ENCODE measurements at places on chromosomes 12 and 14.

DNA sequence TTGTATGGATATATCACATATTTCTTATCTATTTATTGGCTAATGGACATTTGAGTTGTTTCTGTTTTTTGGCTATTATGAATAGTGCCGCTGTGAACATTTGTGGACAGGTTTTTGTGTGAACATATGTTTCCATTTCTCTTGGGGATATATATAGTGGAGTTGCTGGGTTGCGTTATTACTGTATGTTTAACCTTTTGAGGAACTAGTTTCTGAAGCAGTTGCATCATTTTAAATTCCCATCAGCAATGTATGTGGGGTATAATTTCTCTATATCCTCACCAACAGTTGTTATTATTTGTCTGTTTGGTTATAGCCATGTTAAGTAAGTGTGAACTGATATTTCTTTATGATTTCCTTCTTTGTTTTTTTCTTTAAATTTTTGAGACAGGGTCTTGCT is 10.7 kb downstream of the TCTN2 start:
- no peak for DNase-seq

DNA sequence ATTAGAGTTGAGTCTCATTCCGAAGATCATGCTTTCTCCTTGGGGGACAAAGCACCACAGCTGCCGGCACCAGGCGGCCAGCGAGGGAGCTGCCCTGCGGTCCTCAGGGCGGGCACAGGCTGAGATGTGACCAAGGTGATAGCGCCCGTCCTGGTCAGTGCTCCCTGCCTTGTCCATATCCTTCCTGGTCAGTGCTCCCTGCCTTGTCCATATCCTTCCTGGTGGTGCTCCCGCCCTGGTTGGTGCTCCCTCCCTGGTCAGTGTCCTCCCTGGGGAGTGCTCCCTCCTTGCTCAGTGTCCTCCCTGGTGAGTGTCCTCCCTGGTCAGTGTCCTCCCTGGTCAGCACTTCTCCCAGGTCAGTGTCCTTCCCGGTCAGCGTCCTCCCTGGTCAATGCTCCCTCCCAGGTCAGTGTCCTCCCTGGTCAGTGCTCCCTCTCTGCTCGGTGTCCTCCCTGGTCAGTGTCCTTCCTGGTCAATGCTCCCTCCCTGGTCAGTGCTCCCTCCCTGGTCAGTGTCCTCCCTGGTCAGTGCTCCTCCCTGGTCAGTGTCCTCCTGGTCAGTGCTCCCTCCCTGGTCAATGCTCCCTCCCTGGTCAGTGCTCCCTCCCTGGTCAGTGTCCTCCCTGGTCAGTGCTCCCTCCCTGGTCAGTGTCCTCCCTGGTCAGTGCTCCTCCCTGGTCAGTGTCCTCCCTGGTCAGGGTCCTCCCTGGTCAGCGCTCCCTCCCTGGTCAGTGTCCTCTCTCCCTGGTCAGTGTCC is 92.2 kb downstream of the ADGRD1 start:
- no peak for DNase-seq

DNA sequence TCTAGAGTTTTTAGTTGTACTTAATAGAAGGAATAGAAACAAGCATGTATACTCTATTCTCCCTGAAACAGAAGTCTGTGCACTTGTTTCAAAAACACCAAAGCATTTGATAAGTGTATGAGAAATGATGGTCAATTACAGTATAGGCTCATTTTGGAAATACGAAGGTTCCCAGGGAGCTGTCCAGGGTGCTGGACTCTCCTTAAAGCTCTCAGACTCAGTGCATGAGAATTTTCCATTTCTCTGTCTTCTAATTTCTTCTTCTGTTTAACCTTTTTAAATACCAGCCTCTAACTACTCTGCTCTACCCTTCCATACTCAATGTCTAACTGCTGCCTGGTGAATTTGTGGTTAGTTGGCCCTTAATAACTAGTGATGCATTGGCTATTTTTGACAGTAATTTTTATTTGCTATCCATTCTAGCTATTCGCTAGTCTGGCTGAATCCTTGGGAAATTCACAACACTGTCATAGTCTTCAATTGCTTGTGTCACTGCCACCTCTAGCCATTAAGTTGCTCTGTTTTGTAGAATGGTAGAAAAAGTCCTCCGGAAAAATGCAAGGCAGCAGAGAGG is 229.2 kb downstream of the NRXN3 start:
- DNase-seq = no peak

GRCh38 chr12:95298916-95299315 is 81.3 kb downstream of the VEZT start:
- DNase-seq = no peak

DNA sequence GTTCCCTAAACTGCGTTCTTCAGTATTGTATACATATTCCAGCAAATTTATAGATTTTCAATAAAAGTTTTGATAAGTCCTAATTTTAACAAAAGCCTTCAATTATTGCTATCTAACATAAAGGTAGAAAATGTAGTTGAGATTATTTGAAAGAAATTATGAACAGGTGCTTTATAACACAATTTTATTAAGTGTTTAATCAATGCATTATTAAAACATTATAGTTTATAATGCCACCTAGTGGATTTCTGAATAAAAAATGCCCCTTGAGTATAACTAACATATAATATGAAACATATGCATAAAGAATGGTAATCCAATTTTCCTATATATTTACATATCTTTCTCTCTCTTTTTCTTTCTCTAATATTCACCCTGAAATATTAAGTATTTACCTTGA is 515.3 kb downstream of the SLC6A15 start:
- DNase-seq = no peak

DNA sequence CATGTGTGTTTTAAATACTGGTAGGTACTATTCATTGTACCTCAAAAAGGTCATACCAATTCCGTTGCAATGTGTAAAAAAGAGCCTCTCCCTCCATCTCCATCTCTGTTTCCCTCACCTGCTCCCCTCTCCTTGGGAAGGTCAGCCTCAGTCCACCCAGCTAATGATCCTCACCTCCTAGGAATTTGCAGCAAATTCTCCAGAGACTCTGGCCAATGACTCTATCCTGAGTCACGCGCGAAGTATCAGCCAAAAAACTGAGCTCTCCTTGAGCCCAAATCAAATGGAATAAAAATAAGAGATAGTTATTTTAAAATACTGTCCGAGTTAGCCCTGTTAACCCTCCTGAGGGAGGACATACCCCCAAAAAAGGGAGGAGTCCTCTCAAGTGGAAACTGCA is 148.4 kb downstream of the DPF3 start:
- DNase-seq = no peak

DNA sequence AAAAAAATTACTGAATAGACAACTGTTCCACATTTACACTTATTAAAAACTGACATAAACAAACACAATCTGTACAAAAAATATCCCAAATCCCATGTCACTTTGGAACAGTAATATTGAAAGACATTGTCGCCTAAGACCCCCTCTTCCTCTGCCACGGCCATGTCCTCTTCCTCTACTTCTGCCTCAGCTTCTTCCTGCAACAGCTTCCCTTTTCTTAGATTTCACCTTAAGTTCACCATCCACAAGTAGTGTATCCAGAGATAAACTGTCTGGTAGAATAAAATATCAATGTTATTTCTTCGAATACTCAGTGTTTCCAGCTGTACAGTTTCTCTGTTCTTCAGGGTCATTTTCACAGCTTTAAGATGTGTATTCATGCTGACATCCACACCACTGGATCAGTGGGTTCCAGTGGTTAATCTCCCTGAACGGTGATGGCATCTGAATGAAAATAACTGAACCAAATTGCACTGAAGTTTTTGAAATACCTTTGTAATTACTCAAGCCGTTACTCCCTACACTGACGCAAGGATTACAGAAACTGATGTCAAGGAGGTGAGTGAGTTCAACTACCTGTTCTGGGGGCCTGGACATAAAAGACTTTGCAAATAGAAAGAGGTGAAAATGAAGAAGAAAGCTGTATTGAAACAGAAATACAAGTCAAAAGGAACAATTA is 208.5 kb downstream of the C12orf50 start:
- DNase-seq = no peak

GRCh38 chr12:48958049-48958388 is 732 bp upstream of the ARF3 start:
- peak; percentile 57 for DNase-seq

DNA sequence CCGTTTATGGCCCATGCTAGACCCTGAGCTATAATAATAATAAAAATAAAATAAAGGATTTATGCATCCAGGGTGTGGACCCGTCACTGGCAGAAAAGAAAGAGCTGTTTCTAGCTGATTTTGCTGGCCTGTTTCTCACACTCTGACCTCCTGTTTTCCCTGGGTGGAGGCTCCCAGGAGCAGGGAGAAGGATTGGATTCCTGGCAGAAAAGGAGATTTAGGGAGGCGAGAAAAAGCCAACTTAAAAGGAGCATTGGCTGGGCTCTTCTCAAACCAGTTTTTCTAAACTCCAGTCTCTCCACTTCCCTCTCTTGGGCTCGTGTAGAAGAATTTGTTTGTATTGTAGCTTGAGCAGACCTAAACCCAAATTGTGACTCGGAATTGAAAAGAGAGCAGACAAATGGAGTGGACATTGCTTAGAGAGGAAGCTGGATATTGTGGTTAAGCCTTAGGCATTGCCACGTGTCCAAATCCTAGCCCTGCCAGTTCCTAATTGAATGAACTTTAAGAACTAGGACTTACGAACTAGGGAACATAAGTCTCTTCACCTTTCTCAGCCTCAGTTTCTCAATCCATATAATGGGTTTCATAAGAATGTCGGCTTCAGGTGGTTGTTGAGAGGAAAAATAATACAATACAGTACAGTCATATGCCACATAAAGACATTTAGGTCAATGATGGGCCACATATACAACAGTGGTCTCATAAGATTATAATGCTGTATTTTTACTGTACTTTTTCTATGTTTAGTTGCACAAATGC is 14.4 kb upstream of the TBX5 start:
- DNase-seq = no peak

- DNase-seq = no peak
Observed at GRCh38 chr14:89848165-89848564, 106.4 kb downstream of the EFCAB11 start.

GRCh38 chr14:90890322-90891020 is 74.2 kb upstream of the TTC7B start:
- DNase-seq = no peak

DNA sequence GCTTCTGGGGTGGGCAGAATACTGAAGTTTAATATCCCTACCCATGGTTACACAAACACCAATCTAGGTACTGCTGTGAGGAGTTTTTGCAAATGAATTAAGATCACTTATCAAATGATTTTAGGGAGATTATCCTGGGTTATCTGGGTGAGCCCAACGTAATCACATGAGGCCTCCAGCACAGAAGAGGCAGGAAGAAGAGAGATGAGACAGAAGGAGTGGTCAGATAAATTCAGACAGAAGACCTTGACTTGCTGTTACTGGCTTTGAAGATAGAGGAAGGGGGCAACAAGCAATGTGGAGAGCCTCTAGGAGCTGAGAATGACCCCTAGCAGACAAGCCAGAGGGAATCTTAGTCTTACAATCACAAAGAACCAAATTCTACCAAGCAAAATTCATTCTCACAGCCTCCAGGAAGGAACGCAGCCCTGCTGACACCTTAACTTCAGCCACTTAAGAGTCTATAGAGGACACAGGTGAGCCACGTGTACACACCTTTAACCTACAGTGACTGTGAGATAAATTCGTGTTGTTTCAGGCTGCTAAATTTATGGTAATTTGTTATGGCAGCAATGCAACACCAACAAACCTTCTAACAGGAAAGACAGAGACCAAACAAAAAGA is 49.4 kb downstream of the FERMT2 start:
- DNase-seq = no peak

DNA sequence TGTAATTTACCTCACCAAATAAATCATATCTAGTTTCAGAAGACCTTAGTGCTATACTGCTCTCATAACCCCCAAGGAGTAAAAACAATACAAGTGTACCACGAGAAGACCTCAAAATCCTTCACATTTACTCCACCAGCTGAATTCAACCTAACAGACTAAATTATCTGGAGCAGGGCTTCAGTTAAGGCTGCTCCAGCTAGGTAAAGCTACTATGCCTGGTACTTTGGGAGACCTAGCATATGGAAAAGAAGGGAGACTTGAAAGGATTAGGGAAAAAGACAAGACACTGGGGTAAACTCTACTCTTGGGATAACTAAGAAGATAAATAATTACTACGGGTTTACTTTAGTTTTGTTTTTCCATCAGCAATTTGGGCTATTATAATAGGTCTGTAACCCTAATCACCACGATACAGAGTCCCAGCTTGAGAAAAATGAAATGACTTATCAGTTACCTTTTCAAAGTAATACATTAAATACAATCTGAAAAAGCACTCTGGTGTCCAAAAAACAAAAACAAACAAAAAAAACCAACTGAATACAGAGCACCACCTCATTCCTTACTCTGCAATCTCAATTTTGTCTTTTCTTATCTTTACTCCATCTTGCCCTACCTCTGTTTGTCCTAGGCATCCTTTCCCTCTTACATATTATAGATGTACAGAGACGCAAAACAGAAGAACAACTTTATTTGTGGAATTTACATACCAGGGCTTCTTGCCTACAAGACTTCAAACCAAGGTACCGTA is 2.1 kb downstream of the EML5 start:
- DNase-seq = no peak

GRCh38 chr14:34971801-34972200 is 11.0 kb upstream of the SRP54 start:
- DNase-seq = no peak

DNA sequence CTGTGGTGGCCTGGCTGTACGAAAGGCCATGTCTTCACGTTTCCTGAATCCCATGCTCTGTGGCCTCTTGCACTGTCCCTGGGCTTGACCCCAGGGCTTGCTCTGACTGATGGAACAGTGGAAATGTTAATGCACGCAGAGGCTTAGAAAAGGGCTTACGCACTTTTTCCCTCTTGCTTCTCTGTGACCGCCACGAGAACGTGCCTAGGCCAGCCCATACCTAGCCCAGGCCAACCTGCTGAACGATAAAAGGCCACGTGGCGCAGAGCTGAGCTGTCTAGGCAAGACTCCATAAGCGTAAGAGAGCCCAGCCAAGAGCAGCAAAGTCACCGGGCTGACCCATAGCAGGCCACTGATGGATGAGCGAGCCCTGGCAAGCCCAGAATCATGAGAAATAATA is 18.3 kb downstream of the TTC7B start:
- no peak for DNase-seq

- DNase-seq = no peak
Observed at GRCh38 chr12:122841544-122842321, 6.5 kb downstream of the HIP1R start.

GRCh38 chr14:38367922-38368321 is 112.0 kb upstream of the CLEC14A start:
- DNase-seq = no peak

- no peak for DNase-seq
Observed at GRCh38 chr12:72872238-72872887, 600.2 kb downstream of the TRHDE start.

GRCh38 chr14:90720832-90721231 is 95.4 kb downstream of the TTC7B start:
- no peak for DNase-seq

DNA sequence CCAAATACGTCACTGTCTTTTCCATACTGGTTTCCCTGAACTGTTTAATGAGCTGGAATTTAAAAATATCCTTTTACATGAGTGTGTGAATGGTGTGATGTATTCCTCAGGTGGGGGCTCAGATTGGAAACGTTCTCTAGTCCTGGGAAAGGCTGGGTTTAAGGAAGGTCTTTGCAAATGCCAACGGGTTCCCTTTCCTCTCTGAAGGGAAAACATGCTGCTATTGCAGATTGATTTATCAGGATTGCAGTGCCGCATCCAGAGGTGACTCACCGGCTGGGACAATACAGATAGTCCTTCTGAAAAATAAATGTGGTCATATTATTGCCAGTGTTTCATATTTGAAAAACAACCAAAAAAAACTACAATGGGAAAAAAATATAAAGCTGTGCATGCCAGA is 193.1 kb upstream of the FLRT2 start:
- DNase-seq = no peak

- no peak for DNase-seq
Observed at GRCh38 chr14:99667821-99668220, 16.3 kb upstream of the CYP46A1 start.

All from B cell (primary cell).